ENCODE measurements at places on chromosomes 13 and 19.

DNA sequence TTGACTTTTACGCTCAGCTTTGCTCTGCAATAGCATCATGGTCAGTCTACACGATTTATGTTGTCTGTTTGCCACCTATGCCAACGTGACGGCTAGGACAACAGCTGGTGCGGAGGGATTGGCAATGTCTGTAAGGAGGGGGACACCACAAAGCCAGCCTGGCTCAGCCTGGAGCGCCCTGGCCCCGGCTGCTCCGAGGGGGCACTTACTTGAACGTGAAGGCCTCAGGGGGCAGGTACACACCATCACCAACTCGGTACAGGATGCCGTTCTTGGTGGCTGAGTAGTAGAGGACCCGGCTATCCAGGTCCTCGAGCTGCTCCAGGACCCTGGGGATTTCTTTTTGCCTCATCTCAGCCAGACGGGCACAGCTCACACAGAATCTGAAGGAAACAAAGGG is 26.4 kb upstream of the EIF3G start:
- H3K27ac ChIP-seq, result no peak overlapping the region
- no peak overlapping the region for H3K4me3 ChIP-seq
- no peaks in the 10 kb centered on the region for H3K4me1 ChIP-seq
- H3K27me3 ChIP-seq, result no peaks in the 10 kb centered on the region
- DNase-seq, result no peak

DNA sequence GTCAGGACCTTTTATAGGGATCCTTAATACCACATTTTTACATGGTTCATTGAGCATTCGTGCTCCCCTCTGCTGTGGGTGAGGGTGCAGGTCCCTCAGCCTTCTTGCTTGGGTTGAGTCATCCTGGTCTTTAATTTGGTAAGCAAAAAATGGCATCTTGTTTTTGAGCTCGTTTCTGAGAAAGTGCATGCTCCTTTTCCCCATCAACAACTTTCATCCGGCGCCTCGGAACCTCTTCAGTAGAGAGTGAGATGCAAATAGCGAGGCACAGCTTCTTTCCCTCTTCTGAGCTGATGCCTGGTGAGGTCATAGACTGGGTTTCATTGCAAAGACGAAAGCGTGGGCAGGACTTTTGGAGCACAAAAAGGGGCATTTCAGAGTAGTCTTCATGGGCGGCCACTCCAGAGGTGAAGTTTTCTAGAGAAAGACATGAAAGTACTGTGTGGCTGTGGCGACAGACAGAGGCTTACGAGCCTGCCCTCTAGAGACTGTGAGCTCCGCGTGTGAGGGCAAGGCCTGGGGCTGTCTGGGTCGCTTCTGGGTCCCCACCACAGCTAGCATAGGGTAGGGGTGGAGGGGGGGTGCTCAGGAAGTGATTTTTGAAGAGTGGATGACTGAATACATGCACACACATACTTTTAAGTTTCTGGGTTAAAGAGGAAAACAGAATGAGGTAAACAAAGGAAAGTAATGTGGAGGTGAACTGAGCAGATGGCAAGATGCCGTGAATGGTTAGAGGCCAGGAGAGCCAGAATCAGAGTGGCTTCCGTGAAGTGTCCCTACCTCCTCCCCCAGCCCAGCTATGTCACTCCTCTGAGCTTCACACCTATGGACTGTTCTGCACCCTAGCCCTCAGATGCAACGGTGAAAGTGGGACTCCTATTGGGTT is 44.3 kb downstream of the BBC3 start:
- no peak overlapping the region for H3K27ac ChIP-seq
- peaks cover 21% of the 10 kb centered on the region for H3K36me3 ChIP-seq
- no peak overlapping the region for H3K4me3 ChIP-seq
- H3K4me1 ChIP-seq, result peaks cover 16% of the 10 kb centered on the region
- H3K27me3 ChIP-seq, result no peaks in the 10 kb centered on the region

- H3K4me1 ChIP-seq, result peaks cover 4% of the 10 kb centered on the region
- no peak overlapping the region for H3K4me3 ChIP-seq
These were observed 26.1 kb upstream of the TBC1D4 start for GRCh38 chr13:75508002-75508548.

DNA sequence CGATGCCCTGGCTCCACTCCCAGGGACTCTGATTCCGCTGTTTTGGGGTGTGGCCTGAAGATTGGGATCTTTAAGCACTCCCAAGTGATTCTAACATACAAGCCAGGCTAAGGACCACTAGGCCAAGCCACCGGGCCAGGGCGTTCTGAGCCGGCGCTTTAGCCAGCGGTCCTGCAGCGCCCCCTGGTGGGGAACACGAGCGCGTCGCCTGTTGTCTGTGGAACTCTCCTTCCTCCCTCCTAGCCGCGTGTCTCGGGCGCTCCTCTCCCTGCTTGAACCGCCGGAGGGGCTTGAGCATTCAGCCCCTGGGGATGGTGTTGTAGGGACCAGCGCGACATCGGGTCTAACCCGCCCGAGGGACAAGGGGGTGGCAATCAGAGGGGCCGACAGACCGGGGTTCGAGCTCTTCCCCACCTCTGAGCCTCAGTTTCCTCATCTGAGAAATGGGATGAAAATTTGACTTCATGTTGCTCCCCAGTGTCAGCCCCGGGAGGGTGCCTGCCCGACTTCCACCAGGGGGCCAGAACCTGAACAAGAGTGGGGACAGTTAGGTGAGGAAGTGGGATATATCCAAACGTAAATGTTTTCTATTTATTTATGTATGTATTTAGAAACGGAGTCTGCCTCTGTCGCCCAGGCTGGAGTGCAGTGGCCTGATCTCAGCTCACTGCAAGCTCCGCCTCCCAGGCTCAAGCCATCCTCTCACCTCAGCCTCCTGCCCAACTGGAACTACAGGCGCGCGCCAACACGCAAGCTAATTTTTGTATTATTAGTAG is 18.0 kb upstream of the PNMA8B start:
- peak; percentile 85 for DNase-seq
- no peaks in the 10 kb centered on the region for H3K36me3 ChIP-seq
- H3K27ac ChIP-seq, result no peak overlapping the region
- peaks cover 4% of the 10 kb centered on the region for H3K27me3 ChIP-seq
- no peak overlapping the region for H3K4me3 ChIP-seq
- peaks cover 8% of the 10 kb centered on the region for H3K4me1 ChIP-seq

DNA sequence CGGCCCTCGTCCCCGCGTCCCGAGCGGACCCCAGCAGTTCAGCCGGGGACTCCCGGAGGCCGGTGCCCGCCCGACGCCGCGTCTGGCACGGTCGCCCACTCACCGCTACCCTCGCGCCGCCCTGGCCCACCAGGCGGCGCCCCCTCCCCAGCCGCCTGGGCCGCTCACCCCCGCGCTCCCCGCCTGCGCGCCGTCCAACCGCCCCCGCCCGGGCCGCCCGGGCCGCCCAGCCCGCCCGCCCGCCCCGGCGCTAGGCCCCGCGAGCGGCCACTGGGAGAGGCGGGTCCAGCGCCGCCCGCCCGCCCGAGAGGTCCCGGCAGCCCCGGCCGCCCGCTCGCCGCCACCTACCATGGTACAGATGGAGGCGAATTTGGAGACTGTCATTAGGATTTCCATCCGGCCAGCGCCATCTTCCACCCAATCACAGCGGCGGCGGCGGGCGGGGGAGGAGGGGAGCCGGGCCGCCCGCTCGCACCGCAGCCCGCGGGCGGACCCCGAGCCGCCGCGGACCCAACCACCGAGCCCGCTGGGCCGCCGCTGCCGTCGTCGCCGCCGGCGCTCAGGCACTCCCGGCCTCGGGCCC is at the start of gene USP12:
Gene USP12 (minus strand): TSS at position 568 of the 583 bp plus-strand sequence. CDS start 172 bp downstream, at position 396.
- peak; percentile 61 for DNase-seq
- peak within 1 kb of the TSS; percentile 75 for H3K4me3 ChIP-seq
- H3K27me3 ChIP-seq, result no peaks in the 10 kb centered on the region

GRCh38 chr13:28822151-28822550 is 2.0 kb downstream of the MTUS2 start:
- H3K36me3 ChIP-seq, result no peaks in the 10 kb centered on the region
- no peak overlapping the region for H3K27ac ChIP-seq
- peaks cover 8% of the 10 kb centered on the region for H3K4me1 ChIP-seq

DNA sequence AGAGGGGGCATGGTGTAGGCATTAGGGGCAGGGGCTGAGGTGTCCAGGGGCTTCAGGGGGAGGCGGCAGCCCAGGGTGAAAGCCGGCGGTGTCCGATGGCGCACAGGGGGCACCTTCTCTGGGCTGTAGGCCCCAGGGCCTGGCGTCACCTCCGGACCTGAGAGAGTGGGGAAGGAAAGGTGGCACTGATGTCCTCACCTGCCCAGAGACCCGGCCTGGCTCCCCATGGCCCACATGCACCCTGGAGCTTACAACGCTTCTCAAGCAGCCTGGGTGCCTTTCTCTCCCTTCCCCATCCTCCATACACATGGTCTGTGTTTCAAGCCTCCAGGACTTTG is 3.3 kb upstream of the SHC2 start:
- peaks cover 16% of the 10 kb centered on the region for H3K4me1 ChIP-seq
- no peak overlapping the region for H3K27ac ChIP-seq
- no peaks in the 10 kb centered on the region for H3K36me3 ChIP-seq
- H3K4me3 ChIP-seq, result no peak overlapping the region
- peaks cover 18% of the 10 kb centered on the region for H3K27me3 ChIP-seq

DNA sequence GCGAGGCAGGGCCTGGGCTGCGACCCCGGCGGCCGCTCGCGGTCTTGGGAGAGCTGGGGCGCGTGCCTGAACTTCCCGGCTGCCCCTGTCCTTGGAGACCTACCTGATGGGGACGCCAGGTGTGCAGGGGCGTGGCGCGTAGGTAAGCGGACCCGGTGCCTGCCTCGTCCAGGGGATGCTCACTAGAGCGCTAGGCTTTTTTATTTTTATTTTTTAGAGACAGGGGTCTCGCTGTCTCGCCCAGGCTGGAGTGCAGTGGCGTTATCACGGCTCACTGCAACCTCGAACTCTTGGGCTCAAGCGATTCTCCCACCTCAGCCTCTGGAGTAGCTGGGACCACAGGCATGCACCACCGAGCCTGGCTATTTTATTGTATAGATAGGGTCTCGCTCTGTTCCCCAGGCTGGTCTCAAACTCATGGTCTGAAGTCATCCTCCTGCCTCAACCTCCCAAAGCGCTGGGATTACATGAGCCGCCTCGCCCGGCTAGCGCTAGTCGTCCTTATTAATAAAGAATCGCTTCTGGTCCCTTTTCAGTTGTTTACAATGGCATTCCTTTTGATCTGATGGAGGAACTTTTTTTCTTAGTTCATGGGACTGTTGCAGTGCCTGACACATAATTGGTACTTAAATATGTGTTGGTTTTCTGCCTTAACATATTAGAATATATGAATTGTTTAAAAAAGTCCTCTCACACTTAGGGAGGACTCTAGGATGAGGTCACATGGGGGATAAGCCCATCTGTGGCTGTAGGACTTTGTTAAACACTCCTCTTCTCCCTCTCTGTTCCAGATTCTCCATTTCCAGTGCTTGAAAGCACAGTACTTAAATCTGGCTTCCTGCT is 812 bp downstream of the DPY19L3 start:
- H3K27me3 ChIP-seq, result no peaks in the 10 kb centered on the region
- H3K36me3 ChIP-seq, result peaks cover 16% of the 10 kb centered on the region
- DNase-seq, result peak; percentile 24
- peaks cover 25% of the 10 kb centered on the region for H3K4me1 ChIP-seq
- H3K4me3 ChIP-seq, result peak overlapping the region; percentile 86

DNA sequence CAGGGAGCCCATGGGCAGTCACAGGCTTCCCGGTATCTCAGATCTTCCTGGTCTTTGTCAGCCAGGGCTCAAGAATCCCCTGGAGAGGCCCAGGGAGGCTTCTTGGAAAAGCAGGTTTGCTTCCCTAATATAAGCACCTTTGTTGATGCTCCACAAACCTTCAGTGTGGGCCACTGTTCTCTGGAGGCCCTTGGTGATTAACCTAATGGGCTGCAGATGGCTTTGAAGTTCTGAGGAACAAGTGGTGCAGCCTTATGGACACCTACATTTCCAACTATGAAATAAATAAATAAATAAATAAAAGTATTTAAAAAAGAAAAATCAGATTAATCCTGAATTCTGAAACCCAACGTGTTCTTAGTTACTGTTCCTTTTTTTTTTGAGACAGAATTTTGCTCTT is at the start of gene BSPH1:
Gene BSPH1 (minus strand): TSS at position 101 of the 400 bp plus-strand sequence. CDS start 89 bp downstream, at position 12.
- DNase-seq, result no peak
- H3K36me3 ChIP-seq, result no peaks in the 10 kb centered on the region
- H3K4me3 ChIP-seq, result no peak within 1 kb of the TSS
- H3K4me1 ChIP-seq, result no peaks in the 10 kb centered on the region
- H3K27ac ChIP-seq, result no peak within 1 kb of the TSS
- H3K27me3 ChIP-seq, result peaks cover 2% of the 10 kb centered on the region

DNA sequence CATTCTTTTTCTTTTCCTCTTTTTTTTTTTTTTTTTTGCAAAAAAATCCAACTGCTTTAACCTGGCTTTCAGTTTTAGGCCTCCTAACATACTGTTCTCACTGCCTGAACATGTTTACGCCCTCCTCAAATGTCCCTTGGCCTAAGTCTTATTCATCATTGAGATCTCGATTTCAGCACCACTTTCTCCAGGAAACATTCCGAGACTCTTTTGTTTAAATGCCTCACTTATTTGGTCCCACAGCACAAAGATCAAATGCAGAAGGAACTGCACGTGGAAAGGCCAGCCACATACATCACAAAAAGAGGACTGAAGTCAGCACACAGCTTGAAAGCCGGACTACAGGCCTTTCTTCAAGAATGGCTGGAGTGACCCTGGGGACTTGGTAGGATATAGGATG is 79.2 kb upstream of the POMP start:
- DNase-seq, result no peak
- H3K27me3 ChIP-seq, result peaks cover 7% of the 10 kb centered on the region
- H3K36me3 ChIP-seq, result no peaks in the 10 kb centered on the region
- H3K4me1 ChIP-seq, result peaks cover 6% of the 10 kb centered on the region
- H3K4me3 ChIP-seq, result no peak overlapping the region

DNA sequence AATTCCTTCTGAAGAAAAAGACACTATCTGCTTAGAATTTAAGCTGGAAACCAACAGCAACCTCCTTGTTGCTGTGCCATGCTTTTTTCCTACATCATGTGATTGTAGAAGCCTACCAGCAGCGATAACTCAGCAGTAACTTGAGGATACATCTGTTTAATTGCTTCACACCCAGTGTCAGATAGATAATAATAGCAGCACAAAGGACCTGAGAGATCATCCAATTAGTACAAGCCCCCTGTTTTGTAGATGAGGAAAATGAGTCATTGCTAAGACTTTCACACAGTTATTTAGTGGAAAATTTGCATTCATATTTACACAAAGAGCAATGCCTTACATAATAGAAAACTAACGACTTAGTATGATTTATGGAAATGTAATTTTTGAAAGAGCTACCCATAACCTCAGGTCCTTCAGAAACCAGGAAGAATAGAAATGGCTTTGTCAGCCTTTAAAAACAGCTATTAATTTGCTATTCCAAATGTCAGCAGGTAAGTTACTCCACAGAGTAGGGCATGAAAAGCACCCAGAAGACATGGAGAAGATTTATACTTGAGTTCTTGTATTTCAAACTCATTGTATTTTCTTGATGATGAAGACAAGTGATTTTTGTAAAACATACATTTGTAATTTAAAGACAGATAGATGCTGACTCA is 93.7 kb upstream of the SGCG start:
- H3K27me3 ChIP-seq, result no peaks in the 10 kb centered on the region
- DNase-seq, result peak; percentile 37
- no peak overlapping the region for H3K4me3 ChIP-seq
- no peak overlapping the region for H3K27ac ChIP-seq
- H3K36me3 ChIP-seq, result no peaks in the 10 kb centered on the region

GRCh38 chr19:51786646-51787494 is 8.1 kb upstream of the FPR3 start:
- H3K4me1 ChIP-seq, result no peaks in the 10 kb centered on the region
- peak; percentile 50 for DNase-seq
- no peak overlapping the region for H3K27ac ChIP-seq
- H3K27me3 ChIP-seq, result no peaks in the 10 kb centered on the region

GRCh38 chr13:43725460-43725859 is 61.3 kb downstream of the ENOX1 start:
- no peak for DNase-seq
- no peak overlapping the region for H3K27ac ChIP-seq
- H3K36me3 ChIP-seq, result no peaks in the 10 kb centered on the region
- no peak overlapping the region for H3K4me3 ChIP-seq

GRCh38 chr19:52442179-52442578 is 11.2 kb upstream of the ZNF578 start:
- no peaks in the 10 kb centered on the region for H3K4me1 ChIP-seq
- H3K27me3 ChIP-seq, result no peaks in the 10 kb centered on the region
- H3K4me3 ChIP-seq, result no peak overlapping the region
- no peak for DNase-seq
- H3K27ac ChIP-seq, result no peak overlapping the region
- no peaks in the 10 kb centered on the region for H3K36me3 ChIP-seq
